ENCODE measurements at places on chromosomes 13 and 19.
A peak's percentile ranks its signal among the peaks of the same experiment; 100 is the strongest.

GRCh38 chr19:19463348-19464117 lies 51.8 kb downstream of the TSSK6 start:
- DNase-seq = no peak

GRCh38 chr19:6750062-6750461 lies 10.6 kb downstream of the TRIP10 start:
- DNase-seq = no peak

- no peak for DNase-seq
These were observed 358.0 kb downstream of the FGF9 start for GRCh38 chr13:22028831-22029230.

DNA sequence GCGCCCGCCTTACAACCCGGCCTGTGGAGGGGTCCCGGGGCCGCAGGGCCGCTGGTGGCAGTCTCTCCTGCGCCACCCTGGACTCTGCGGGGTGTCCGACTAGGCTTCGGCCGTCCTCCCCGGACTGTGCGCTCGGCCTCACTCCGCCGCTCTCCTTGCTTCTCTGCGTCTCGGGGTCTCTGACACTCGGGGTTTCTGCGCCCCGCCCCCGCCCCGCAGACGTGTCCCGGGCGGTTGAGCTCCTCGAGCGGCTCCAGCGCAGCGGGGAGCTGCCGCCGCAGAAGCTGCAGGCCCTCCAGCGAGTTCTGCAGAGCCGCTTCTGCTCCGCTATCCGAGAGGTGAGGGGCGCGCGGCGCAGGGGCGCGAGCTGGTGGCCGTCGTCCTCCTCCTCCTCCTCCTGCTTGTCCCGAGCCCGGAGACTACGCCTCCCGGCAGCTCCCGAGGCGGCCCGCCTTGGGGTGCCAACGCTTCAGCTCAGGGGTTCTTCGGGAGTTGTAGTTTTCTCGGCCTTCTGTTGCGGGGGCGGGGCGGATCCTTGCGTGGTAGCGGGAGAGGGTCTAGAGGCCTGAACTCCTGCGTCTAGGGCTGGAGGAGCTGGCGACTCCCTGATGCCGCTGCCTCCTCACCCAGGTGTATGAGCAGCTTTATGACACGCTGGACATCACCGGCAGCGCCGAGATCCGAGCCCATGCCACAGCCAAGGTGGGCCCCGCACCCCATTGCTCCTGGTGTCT lies 627 bp downstream of the LIN7B start:
- DNase-seq = peak; percentile 36

GRCh38 chr19:14992780-14993179 lies 13.1 kb upstream of the SLC1A6 start:
- no peak for DNase-seq

- DNase-seq = no peak
These were observed 273.6 kb downstream of the ABCC4 start for GRCh38 chr13:95027638-95028037.

GRCh38 chr13:112351825-112352224 lies 24.3 kb upstream of the SPACA7 start:
- DNase-seq = no peak

GRCh38 chr13:96027496-96027895 lies 25.7 kb downstream of the UGGT2 start:
- DNase-seq = no peak

GRCh38 chr13:33341861-33342452 lies 56.4 kb upstream of the STARD13 start:
- DNase-seq = no peak

GRCh38 chr13:96984051-96984508 lies 10.2 kb downstream of the OXGR1 start:
- DNase-seq = no peak

DNA sequence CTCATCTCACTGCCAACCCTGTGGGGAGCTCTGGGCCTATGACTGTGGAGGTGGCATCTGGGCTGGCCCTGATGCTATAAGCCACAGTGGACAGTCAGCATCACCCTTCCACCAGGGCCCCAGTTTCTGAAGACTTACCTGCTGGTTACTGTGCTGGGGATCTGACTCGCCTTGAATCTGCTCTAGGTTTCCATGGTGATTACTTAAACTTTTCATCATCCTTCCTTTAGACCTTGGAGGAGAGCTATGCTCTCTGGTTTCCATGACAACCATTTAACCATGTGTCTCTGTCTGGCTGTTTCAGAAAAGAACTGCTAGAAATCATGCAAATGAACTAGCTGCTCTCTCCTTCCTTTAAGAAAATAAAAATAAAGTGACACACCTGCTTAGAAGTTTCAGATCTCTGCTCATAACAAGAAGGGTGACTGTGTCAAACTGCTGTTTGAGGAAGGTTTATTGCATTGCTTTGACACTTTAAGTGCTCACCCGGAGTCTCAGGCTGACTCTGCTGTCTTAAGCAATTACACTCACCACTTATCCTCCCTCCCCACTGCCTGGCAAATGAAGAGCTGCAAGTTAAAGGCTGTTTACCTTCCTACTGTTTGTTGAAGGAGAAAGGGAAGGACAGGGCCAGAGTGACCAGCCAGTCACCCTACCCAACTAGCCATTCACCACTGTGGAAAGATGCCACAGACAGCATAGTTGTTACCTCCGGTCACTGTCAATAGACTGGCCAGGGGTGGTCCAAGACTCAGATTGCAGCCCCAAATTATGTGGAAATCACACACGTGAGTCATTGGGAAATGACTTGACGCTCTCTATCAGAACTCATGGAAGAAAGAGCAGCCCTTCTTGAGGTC lies 87.6 kb downstream of the HSPH1 start:
- no peak for DNase-seq

- peak; percentile 4 for DNase-seq
These were observed 28.7 kb downstream of the LACC1 start for GRCh38 chr13:43908156-43909126.

DNA sequence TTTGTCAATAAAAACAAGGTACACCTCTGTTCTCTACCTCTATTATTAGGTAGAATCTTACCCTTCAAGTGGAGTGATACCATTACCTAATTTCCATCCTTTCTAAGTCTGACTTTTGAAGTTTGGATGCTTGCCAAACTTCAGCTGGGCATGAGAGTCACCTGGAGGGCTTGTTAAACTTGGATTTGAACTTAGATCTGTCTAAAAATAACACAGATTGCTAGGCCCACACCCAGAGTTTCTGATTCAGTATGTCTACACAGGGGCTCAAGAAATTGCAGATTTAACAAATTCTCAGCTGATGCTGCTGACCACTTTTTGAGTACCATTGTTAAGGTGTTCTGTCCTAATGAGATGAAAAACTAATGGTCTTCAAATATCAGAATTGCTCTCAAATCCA lies 512.2 kb downstream of the LMO7 start:
- DNase-seq = no peak

GRCh38 chr13:97239943-97240787 lies 18.0 kb downstream of the MBNL2 start:
- DNase-seq = no peak
